Sigmoid colon (tissue), 7 donors: ENCODE measurements at places on chromosomes 5 and 9. TPM values are rescaled to one million over a fixed set of nuclear protein-coding genes. Genes with fewer than 3 reads are reported as not detected.

Gene CMYA5
- total RNA-seq, result 5.2 TPM

Gene IL7R
- 4.7 TPM for total RNA-seq

Gene CNTNAP3B
- 26.0 TPM for total RNA-seq

Gene PDE8B
- total RNA-seq, result 6.1 TPM

Gene WASHC1
- total RNA-seq, result 5.4 TPM

Gene DNM1
- total RNA-seq, result 7.7 TPM

Gene GNA14
- 5.1 TPM for total RNA-seq

DNA sequence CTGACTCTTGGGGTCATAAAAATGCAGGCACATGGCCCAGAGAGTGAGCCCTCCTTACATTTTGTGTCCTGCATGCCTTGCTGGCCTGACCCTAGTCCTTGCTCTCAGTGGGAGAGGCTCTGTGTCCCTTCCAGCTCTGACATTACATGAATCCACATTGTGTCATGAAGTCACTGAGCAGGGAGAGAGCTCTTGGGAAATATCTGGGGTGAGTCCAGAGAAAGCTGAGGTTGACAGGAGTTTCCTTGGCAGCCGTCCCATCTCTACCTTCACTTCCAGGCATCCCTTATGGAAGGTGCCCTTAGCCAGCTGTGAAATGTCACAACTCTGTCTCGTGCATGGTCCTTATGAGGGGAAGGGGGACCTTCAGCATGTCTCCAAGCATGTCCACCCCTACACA lies 41.0 kb downstream of the FAT2 start:
- H3K4me3 ChIP-seq, result no peak overlapping the region
- H3K36me3 ChIP-seq, result no peaks in the 10 kb centered on the region
- no peak for DNase-seq
- H3K4me1 ChIP-seq, result no peaks in the 10 kb centered on the region
- no peaks in the 10 kb centered on the region for H3K27me3 ChIP-seq
- H3K27ac ChIP-seq, result no peak overlapping the region

- H3K27me3 ChIP-seq, result no peaks in the 10 kb centered on the region
- DNase-seq, result no peak
- no peaks in the 10 kb centered on the region for H3K4me1 ChIP-seq
- H3K27ac ChIP-seq, result no peak overlapping the region
- H3K36me3 ChIP-seq, result no peaks in the 10 kb centered on the region
Observed at GRCh38 chr5:52964138-52964537, 25.0 kb upstream of the ITGA2 start.

- H3K4me3 ChIP-seq, result no peak overlapping the region
- H3K27ac ChIP-seq, result peak overlapping the region; percentile 77
- peaks cover 75% of the 10 kb centered on the region for H3K4me1 ChIP-seq
- H3K36me3 ChIP-seq, result peaks cover 15% of the 10 kb centered on the region
Observed at GRCh38 chr5:147403651-147404640, 105.9 kb downstream of the DPYSL3 start.

DNA sequence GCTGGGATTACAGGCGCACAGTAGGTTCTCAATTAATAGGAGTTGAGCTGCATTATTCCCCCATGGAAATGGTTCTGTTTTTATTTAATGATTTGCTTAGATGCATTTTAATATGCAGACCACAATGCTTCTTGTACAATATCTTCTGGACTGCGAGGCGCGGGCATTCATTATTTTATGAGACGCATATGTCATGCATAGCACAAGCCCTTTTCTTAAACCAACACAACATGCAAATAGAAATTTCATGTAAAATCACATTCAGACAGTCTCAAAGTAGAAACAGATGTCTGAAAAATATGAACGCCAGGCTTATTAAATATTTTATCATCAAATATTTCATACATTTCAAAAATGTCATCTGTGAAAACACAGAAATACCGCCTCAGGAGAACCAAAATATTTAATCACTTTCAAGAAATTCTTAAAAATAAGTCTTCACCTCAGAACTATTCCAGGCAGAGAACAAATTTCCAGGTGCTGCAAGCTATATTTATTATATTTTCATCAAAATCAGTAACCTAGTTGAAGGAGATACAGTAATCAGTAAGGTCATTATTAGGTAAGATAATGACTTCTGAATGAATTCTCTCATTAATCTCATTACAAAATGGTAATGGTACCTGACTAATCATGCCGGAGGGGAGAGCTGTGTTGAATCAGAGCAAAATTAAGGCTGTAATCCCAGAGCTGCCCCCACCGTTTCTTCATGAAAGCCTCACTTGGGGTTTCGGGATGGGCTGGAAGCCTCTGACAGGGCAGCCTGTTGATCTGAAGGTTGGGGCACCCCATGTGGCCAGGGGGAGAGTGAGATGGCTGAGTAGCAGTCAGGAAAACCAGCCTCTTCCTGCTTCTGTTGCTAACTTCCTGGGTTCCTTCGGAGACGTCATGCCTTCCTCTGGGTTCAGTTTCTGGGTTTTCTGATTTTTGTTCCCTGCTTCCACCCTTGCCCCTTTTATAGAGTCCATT lies 133.9 kb upstream of the ZNF618 start:
- H3K27me3 ChIP-seq, result no peaks in the 10 kb centered on the region
- H3K36me3 ChIP-seq, result no peaks in the 10 kb centered on the region
- no peak overlapping the region for H3K4me3 ChIP-seq
- DNase-seq, result no peak
- no peak overlapping the region for H3K27ac ChIP-seq

DNA sequence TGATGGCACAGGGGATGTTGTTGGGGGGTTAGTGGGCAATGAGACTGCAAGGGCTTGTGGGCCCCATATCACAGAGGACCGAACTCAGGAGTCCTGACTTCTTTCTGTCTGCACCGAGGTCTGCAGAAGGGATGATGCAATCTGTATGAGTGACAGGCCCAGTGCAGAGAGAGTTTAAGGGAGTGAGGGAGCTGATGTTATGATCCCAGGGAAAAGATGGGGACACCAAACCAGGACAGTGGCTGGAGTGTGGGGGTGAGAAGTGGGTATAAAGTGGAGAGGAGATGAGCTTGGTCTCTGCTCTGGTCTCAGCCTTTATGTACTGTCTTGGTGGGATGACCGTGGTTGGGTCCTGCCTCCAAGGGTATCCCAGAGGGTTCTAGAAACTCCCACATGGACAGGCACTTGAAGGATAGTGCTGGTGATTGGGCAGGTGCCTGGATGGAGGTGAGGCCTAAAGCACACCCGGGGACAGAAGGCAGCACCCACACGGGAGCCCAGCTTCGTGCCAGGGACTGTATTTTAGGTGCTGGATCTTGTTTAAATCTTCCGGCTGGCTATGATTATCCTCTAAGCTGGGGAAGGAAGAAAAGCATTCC lies 21.9 kb downstream of the GSN start:
- peak; percentile 75 for DNase-seq
- H3K4me3 ChIP-seq, result peak overlapping the region; percentile 8
- H3K4me1 ChIP-seq, result peaks cover 99% of the 10 kb centered on the region
- H3K36me3 ChIP-seq, result peaks cover 12% of the 10 kb centered on the region
- no peaks in the 10 kb centered on the region for H3K27me3 ChIP-seq
- peak overlapping the region; percentile 95 for H3K27ac ChIP-seq

DNA sequence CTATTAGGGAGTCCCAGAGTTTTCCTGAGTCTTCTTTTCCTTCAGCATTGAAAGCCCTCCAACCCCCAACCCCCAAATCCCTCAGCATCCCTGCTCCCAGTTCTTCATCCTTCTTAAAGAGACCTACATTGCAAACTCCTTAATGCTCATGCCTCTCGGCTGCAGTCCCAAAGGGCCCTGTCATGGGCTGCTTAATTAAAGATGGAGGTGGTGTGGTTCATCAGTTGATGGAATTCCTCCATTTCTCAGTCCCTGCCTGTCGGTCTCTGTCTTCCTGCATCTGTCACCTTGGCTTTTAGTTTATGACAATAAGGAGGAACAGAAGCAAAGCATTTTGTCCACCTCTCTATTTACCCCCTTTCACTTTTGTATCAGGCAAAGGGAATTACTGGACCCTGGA lies 2.0 kb downstream of the FOXI1 start:
- no peaks in the 10 kb centered on the region for H3K4me1 ChIP-seq
- H3K4me3 ChIP-seq, result no peak overlapping the region
- H3K27ac ChIP-seq, result no peak overlapping the region
- H3K27me3 ChIP-seq, result no peaks in the 10 kb centered on the region
- H3K36me3 ChIP-seq, result no peaks in the 10 kb centered on the region
